ENCODE measurements at places on chromosomes 3 and 15. TPM values are rescaled to one million over a fixed set of nuclear protein-coding genes. Genes with fewer than 3 reads are reported as not detected.

The FES gene
- 20.3 TPM for total RNA-seq

DNA sequence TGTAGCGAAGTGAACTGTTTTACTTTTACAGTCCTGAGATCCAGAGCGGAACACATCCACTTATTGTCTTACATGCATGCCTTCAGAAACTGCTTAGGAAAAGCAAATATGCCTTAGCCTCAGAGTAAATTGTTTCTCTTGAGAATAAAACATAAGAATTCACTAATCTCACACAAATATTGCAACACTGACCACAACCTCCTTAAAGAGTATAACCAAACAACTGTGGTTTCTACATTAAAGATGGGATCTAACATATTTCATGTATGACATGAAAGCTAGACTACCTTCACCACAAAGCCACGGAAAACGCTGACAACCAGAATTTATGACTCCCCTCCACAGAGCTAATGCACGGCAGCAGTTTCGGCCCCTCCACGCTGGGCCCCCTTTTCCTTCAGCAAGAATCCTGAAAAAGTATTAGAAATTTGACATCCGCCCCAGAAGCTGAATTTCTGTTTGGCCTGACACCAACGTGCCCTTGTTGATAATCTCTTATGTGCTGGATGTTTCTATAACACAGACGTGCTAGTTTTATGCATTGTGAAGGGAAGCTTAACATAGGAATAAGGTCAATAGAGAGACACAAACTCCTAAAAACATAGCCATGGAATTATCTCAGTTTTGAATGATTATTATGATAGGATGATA lies 84.6 kb downstream of the GREM1 start:
- H3K27me3 ChIP-seq = no peaks in the 10 kb centered on the region
- H3K4me3 ChIP-seq = no peak overlapping the region
- peaks cover 7% of the 10 kb centered on the region for H3K36me3 ChIP-seq
- DNase-seq = peak; percentile 81

The ARGFX gene
- not detected for total RNA-seq

DNA sequence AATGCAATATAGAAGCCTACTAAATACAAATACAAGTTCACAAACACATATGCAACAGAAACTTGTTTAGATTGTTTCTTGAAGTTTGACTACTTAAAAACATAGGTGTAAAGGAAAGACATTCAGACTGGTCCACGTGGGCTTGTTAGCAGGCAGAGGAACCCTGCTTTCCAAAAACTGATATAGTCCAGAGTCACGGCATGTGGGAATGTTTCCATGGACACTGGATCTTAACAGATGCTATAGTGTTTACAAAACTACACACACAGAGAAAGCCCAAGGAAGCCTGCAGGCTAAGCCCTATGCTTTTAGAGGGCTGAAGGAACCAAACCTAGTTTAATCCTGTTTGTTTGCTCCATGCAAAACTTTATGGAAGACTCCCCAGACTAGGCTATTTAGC lies 45.2 kb upstream of the LRRC58 start:
- no peak for DNase-seq
- H3K4me1 ChIP-seq = no peaks in the 10 kb centered on the region
- H3K36me3 ChIP-seq = peaks cover 58% of the 10 kb centered on the region
